ENCODE measurements at places on chromosomes 6 and 20. TPM values are rescaled to one million over a fixed set of nuclear protein-coding genes. Genes with fewer than 3 reads are reported as not detected.

- H3K4me1 ChIP-seq = no peaks in the 10 kb centered on the region
- no peak overlapping the region for H3K4me3 ChIP-seq
- no peaks in the 10 kb centered on the region for H3K36me3 ChIP-seq
- no peak overlapping the region for H3K27ac ChIP-seq
- DNase-seq = no peak
Measured at GRCh38 chr6:90080876-90081481, 186.7 kb downstream of the GJA10 start.

- H3K4me3 ChIP-seq = no peak overlapping the region
Measured at GRCh38 chr6:121395736-121396135, 39.7 kb upstream of the GJA1 start.

The SULF2 gene
- total RNA-seq = 82.0 TPM

The NEDD9 gene
- total RNA-seq = 72.1 TPM

DNA sequence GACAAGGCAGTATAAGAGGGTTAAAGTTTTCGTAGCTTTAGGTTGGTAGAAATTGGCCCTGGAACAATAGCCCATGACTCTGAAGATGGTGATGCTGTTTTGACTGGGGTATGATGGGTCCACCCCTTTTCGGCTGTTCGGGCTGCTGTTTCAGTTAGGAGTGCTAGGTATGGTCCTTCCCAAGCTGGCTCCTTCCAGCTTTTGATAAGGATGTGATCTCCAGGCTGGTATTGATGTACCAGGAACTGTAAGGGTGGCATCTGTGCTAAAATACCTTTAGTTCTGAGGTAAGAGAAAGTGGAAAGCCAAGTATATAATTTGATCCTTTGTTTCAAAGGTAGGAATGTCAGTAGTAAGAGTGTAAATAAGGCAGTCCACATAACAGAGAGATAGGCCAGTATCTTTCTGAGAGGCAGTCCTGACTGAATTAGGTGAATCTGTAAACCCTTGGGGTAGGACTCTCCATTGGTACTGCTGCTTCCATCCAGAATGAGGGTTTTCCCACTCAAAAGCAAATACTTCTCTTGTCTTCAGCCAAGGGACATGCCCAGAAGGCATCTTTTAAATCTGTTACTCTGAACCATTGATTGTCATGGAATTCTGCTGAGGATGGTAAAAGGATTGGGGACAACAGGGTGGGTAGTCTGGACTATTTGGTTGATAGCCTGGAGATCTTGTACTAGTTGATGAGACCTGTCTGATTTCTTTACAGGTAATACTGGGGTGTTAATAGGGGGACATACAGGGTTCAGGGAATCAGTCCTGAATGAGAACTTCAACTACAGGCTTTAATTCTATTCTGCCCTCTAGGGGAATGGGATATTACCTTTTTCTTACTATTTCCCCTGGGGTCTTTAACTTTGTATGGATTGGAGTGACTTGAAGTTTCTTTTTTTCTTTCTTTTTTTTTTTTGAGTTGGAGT, 6.1 kb upstream of the ZNFX1 start:
- no peak overlapping the region for H3K27ac ChIP-seq
- peaks cover 8% of the 10 kb centered on the region for H3K36me3 ChIP-seq
- no peak overlapping the region for H3K4me3 ChIP-seq
- H3K4me1 ChIP-seq = peaks cover 10% of the 10 kb centered on the region

GRCh38 chr6:34338377-34338776, 54.1 kb downstream of the NUDT3 start:
- no peaks in the 10 kb centered on the region for H3K36me3 ChIP-seq
- no peak for DNase-seq
- no peak overlapping the region for H3K4me3 ChIP-seq
- peaks cover 4% of the 10 kb centered on the region for H3K4me1 ChIP-seq
- H3K27me3 ChIP-seq = no peaks in the 10 kb centered on the region

DNA sequence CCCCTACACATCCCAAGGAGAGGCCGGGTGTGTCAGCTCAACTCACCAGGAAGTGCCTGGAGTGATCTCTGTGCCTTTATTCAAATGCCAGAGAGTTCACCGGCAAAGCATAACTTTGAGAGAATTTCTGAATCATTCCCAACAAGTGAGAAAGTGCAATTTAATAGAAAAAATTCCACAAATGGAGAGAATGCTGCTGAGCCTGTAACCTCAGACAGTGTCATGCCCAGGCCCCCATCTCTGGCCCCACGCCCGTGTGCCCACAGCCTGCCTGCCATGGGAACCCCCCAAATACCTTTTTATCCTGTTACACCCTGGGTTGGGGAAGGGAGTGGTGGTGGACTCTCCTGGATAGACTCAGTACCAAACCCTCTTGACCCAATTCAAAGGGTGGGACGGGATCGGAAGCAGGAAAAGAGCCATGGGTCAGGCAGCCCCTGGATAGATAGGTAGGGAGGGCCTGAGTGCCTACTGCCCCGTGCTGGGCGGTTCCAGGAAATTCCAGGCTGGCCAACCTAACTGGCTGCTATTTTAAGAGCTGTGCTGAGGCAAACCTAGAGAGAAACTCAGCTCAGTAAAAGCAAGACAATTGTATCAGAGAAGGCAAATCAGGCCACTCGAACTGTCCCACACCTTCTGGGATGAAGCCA, 179.0 kb upstream of the FOXA2 start:
- no peak for DNase-seq
- H3K27me3 ChIP-seq = no peaks in the 10 kb centered on the region
- H3K4me3 ChIP-seq = no peak overlapping the region
- H3K4me1 ChIP-seq = no peaks in the 10 kb centered on the region
- H3K27ac ChIP-seq = no peak overlapping the region
- H3K36me3 ChIP-seq = no peaks in the 10 kb centered on the region

The ALDH8A1 gene
- total RNA-seq = not detected

- H3K27ac ChIP-seq = peak overlapping the region; percentile 95
- H3K4me3 ChIP-seq = peak overlapping the region; percentile 52
- peaks cover 4% of the 10 kb centered on the region for H3K4me1 ChIP-seq
- peak; percentile 55 for DNase-seq
- H3K27me3 ChIP-seq = no peaks in the 10 kb centered on the region
- no peaks in the 10 kb centered on the region for H3K36me3 ChIP-seq
Measured at GRCh38 chr6:33427585-33428223, 7.8 kb downstream of the SYNGAP1 start.

DNA sequence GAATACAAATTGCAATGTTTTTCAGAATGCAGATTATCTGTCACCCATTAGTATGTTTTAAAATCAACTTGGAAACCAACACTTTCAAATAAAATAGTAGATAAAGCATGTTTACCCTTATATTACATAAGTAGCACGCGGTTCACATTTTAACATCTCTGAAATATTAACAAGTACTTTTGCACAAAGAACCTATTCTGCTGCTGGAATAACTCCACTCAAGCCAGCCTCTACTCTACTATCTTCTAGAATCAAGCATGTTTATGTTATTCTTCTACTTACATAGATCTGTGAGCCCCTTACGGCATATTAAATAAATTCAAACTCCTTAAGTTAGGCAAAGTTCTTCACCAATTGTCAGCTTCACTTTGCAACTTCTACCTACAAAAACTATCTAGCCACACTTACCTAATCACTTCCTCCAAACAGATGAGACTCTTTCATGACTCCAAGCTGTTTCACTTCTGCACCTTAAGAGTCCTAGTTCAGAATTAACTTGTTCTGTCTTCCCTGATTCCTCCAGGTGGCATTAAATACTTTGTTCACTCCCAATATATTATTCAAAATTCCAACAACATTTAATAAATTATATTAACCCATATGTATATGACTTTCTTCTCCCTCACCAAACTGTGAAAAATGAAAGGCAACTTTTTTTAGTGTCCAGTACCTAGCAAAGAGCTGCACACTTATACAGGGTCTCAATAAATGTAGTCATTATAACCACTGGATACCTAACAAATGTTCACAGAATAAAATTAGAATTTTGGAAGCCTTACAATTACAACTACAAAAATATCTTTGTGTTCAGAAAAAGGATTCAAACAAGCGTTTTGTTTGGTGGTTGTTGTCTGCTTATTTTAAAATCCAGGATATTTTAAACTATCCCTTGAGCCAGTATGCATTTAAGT, 12.1 kb downstream of the CEP85L start:
- H3K4me1 ChIP-seq = no peaks in the 10 kb centered on the region
- no peaks in the 10 kb centered on the region for H3K27me3 ChIP-seq
- DNase-seq = no peak
- no peak overlapping the region for H3K27ac ChIP-seq

DNA sequence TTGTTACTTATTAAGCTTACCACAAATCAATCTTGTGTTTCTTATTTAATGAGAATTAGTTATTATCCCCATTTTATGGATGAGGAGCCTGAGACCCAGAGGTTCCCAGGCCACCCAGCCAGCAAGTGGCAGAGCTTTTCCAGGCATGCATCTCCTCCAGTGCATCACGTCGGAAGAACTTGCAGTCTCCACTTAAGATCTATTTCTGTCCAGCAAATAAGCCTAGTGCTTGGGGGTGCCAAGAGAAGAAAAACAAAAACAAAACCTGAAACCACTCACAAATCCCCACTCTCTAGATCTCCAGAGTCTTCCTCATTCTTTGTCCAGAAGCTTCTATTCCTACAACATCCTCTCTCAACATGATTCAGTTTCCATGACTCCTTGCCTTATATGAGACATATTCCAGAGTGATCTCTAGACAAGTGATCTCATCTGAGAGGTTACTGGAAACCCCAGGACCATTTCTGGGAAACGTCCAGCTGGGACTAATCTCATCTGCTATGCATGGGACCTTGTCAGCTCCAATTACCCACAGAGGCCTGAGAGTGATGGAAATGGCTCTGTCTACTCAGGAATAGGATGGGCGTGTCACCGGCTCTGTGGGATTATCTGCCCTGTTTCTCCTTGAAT, 4.1 kb downstream of the GUCA1B start:
- no peaks in the 10 kb centered on the region for H3K27me3 ChIP-seq
- H3K36me3 ChIP-seq = no peaks in the 10 kb centered on the region
- no peak overlapping the region for H3K4me3 ChIP-seq
- no peak for DNase-seq

DNA sequence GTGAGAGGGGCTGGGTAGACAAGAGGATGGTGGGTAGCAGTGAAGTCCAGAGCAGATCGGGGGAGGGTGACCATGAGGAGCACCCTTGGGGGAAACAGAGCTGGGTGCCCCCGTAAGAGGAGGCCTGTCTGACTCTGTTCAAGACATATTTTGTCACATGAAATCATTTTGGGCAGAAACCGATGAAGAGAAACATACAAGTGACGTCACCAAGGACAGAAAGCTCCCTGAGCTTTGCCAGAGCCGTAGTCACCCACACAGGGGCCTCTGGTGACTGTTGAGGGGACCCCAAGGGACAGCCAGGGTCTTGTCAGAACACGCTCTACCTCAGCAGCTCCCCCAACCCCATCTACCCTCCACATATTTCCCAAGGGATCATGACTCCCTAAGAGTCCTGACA, 39.2 kb downstream of the GPR6 start:
- H3K4me3 ChIP-seq = no peak overlapping the region
- H3K27ac ChIP-seq = no peak overlapping the region
- no peaks in the 10 kb centered on the region for H3K27me3 ChIP-seq
- no peak for DNase-seq
- no peaks in the 10 kb centered on the region for H3K36me3 ChIP-seq
- H3K4me1 ChIP-seq = no peaks in the 10 kb centered on the region

DNA sequence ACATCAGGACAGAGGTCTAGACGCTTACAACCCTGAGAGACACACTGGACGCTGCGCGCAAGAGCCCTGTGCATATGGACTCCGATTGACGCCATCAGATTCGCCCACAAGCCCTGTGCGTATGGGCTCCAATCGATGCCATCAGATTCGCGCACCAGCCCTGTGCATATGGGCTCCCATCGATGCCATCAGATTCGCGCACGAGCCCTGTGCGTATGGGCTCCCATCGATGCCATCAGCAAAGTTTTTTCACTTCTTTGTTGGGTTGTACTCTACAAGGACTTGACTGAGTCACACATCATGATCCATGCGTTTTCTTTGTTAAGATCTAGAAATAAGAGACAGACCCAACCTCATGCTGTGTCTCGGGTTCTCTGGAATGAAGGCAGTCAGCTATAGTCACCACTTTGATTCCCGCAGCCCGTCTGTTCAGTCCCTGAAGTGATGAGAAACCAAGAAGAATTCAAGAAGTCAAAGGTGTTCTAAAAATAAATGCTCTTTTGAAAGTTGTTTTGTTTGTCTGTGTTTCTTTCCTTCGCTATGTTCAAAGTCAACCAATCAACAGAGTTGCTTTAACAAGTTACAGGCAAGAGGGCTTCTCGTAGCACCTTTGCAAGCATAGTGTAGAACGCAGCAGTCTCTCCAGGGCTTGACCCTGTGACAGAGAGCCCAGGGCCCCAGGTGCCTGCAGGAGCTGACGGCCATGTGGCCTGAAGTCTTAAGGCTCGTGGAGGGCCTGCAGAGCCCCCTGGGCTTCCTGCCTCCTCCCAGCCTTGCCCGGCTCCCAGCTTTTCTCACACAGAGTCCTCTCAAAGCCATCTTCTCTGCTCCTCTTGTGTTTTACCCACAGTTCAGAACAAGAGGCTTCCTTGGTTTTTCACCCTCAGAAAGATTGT, 7.9 kb downstream of the RPS6KA2 start:
- no peaks in the 10 kb centered on the region for H3K36me3 ChIP-seq
- H3K4me3 ChIP-seq = no peak overlapping the region
- H3K27ac ChIP-seq = peak overlapping the region; percentile 59
- no peaks in the 10 kb centered on the region for H3K27me3 ChIP-seq

The HLA-DOA gene
- 14.6 TPM for total RNA-seq

The CBFA2T2 gene
- total RNA-seq = 40.3 TPM

DNA sequence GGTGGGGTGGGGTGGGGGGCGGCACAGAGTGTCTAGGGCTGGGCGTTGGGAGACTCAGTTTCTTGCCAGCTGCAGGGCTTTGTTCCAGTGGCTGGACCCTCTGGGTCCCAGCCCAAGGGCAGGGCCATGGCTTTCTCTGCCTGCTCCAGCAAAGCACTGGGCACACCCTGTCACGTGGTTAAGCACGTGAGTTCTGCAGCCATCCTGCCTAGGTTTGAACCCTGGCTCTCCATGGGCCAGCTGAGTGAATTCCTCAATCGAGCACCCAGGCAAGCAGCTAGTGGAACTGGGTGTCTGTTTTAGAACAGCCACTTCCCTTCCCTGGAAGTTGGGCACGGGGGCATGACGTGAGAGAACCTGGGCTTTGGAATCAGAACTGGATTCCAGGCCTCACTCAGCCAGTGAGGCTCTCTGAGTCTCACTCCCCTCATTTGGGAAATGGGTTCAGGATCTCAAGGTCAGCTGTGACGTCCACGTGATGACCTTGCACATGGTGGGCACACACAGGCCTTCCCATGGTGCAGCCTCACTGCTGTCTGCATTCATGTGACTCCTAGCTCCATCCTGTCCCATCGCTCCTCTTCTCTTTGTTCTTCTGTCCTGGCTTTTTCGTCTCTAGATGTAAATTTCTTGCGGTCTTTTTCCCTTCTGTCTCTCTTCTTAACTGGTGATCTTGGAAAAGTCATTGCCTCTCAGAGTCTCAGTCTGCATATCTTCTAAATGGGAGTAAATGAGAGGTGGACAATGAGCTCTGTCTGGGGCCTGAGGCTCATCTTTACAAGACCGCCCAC, 45.9 kb downstream of the NOL4L start:
- no peak overlapping the region for H3K4me3 ChIP-seq
- no peaks in the 10 kb centered on the region for H3K27me3 ChIP-seq
- DNase-seq = no peak
- no peak overlapping the region for H3K27ac ChIP-seq
- no peaks in the 10 kb centered on the region for H3K4me1 ChIP-seq

- no peaks in the 10 kb centered on the region for H3K36me3 ChIP-seq
- no peaks in the 10 kb centered on the region for H3K4me1 ChIP-seq
- H3K4me3 ChIP-seq = no peak overlapping the region
- no peaks in the 10 kb centered on the region for H3K27me3 ChIP-seq
Measured at GRCh38 chr20:59491884-59492283, 112.5 kb upstream of the PHACTR3 start.

The SMLR1 gene
- total RNA-seq = not detected

The GUCA1A gene
- 2.1 TPM for total RNA-seq

GRCh38 chr6:89939144-89939543, 44.9 kb downstream of the GJA10 start:
- no peak for DNase-seq
- no peak overlapping the region for H3K4me3 ChIP-seq
- no peak overlapping the region for H3K27ac ChIP-seq

Data from prostate gland (tissue), 2 donors.